ENCODE measurements at places on chromosomes 16 and 17.

DNA sequence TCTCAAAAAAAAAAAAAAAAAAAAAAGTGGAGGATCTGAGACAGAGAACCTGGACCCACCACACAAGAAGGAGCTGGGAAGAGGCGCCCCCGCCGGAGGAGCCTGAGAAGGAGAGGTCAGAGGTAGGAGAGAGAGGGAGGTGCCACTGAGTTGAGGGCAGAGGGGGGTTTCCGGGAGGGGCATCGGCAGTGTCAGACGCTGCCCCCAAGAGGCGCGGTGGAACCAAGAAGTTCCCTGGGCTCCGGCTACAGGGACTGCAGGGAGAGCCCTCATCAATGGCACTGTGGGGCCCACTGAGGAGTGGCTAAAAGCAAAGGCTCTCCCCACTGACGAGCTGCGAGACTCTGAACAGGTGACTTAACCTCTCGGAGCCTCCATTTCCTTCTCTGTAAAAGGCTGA lies 4.2 kb downstream of the CCDC42 start:
- peak; percentile 14 for DNase-seq

GRCh38 chr17:41769346-41769862 lies 17.1 kb downstream of the JUP start:
- no peak for DNase-seq

DNA sequence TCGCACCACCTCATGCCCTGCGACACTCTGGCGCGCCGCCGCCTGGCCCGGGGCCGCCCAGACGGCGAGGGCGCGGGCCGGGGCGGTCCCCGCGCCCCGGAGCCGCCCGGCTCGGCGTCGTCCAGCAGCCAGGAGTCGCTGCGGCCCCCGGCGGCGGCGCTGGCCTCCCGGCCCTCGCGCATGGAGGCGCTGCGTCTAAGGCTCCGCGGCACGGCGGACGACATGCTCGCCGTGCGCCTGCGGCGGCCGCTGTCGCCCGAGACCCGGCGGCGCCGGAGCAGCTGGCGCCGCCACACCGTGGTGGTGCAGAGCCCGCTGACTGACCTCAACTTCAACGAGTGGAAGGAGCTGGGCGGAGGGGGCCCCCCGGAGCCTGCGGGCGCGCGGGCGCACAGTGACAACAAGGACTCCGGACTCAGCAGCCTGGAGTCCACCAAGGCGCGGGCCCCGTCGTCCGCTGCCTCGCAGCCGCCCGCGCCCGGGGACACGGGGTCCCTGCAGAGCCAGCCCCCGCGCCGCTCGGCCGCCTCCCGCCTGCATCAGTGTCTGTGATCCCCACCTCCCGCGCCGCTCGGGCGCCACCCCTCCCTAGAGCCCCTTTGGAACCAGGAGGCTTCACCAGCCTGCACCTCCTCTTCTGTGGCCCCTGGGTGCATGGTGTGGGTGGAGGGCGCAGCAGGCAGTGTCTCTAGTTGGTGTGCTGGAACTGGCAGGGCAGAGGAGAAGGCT lies 82.3 kb downstream of the ARHGAP23 start:
- DNase-seq = no peak

DNA sequence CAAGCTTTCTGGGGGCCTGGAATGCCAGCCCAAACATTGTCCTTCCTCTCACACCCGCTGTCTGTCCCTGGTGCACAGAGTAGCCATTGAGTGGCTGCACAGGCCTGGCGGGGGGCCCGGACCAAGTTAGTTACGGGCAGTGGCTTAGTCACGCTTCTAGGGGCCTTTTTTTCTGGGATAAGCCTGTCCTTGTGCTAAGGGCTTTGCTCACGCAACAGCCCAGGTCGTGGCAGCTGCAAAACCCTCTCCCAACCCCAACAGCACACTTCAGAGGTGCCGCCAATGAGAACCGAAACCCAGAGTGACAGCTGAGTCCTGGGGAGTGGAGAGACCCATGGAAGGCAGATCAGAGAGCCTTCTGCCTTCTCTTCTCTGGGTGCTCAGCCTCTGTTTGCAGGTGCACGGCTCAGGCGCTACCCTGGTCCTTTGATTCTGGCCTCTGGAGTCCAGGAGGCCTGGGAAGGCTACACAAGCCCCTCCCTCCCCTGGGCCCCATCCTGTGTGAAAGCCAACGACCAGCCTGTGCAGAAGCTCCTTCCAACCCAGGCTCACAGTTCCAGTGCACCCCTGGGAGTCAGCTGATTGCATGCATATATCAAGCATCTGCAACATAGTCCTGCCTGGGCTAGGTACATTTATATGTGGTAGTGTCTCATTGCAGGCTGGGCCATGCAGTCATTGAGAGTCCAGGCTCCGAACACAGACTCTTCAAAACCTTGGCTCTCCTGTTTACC lies 9.1 kb downstream of the WSCD1 start:
- no peak for DNase-seq

GRCh38 chr17:50866950-50867362 lies 802 bp upstream of the TOB1 start:
- DNase-seq = peak; percentile 72

DNA sequence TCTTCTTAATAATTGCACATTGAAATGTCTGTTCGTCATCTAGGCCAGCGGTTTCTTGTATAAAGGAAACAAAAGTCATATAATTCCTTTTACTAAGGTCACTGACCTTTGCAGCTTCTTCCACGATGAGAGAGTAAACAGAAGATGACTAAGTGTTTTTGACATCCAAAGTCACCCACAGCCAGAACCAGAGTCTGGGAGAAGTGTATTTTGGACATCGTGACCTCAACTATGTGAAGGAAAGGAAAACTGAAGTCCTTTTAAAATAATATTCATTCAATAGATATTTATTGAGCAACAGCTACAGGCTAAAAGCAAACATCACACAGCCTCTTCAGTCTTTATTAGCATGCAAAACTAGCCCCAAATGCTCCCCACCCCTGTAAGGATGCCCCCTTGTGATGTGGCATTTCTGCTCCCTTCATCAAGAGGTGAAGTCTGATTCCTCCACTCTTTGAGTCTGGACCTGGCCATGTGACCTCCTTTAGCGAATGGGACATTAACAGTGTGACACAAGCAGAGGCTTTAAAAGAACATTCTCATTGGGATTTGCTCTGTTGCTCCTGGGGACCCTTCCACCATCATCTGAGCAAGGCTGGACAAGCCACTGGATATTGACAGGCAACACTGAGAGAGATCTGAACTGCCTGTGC lies 8.1 kb upstream of the PMP22 start:
- no peak for DNase-seq

GRCh38 chr17:31686495-31686894 lies 172.5 kb downstream of the COPRS start:
- no peak for DNase-seq

DNA sequence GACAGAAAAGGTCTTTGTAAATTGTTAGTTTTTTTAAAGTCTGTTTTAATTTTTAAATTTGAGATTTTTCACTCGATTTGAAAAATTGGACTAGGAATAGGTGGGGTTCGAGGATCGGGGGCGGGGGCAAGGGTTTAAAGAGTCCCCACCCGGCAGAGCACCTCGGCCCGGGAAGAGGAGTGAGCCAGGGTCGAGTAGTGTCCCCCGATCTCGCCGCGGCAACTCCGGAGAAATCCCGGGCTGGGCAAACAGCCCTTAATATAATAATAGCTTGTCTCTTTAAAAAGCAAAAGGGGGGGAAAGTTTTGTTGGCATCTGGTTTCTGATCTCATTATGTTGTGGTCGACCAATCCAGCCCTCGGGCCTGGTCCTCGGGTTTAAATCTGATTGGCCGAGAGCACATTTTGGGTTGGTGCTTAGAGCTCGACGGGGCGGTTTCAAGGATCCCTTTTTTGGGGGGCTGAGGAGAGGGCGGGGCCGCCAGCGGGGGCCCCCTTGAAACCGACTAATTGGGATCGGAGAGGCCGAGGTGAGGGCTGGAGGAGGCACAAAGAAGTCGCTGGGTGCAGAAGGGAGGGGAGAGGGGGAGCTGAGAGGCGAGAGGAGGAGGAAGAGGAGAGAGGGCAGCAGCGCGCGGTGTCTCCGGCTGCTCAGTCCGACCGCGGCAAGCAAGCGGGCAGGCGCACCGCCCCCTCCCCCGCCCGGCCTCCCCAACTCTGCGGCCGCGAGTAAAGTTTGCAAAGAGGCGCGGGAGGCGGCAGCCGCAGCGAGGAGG lies at the start of gene FZD2:
TSS of gene FZD2 (plus strand) at position 653 of the 775 bp plus-strand sequence. CDS start 205 bp downstream, outside the sequence.
- peak; percentile 11 for DNase-seq

- no peak for DNase-seq
Observed at GRCh38 chr16:55437625-55438024, 41.4 kb upstream of the MMP2 start.

GRCh38 chr17:33322063-33322462 lies 29.0 kb upstream of the ASIC2 start:
- no peak for DNase-seq

DNA sequence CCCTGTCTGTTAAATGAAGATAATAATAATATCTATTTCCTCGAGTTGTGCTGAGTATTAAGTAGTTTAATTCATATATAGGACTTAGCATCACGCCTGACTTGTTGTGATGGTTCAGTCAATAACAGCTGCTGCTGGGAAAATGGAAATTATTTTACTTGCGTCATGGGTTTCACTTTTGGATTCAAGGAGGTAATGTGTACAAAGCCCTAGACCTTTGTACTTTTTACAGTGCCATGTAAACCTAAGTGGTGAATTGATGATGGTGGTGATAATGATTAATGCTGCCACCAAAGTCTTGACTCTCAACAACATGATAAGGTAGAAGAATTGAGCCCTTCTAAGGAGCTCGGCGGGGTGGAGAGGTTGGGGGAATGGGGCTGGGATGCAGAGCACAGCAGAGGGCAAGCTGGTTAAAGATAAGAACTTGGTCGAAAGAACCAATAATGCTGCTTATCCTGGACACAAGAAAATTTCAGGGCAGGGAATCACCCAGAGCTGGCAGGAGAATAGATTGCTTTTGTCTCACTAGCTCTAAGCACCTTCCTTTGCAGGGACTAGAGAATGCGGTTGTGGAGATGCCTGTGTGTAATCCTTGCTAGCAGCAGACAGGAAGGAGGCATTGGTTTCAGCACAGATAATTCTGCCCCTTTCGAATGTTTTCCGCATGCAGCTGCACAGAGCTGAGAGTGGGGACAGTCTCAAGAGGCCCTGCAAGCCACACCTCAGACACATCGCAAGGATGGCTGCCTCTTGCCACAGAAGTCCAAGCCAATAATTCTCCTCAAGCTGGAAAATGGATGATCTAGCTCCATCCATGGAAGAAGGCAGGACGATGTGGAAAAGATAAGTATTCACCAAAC lies 187.1 kb downstream of the TMEM114 start:
- no peak for DNase-seq

GRCh38 chr16:30368122-30368791 lies 2.0 kb downstream of the TBC1D10B start:
- no peak for DNase-seq

DNA sequence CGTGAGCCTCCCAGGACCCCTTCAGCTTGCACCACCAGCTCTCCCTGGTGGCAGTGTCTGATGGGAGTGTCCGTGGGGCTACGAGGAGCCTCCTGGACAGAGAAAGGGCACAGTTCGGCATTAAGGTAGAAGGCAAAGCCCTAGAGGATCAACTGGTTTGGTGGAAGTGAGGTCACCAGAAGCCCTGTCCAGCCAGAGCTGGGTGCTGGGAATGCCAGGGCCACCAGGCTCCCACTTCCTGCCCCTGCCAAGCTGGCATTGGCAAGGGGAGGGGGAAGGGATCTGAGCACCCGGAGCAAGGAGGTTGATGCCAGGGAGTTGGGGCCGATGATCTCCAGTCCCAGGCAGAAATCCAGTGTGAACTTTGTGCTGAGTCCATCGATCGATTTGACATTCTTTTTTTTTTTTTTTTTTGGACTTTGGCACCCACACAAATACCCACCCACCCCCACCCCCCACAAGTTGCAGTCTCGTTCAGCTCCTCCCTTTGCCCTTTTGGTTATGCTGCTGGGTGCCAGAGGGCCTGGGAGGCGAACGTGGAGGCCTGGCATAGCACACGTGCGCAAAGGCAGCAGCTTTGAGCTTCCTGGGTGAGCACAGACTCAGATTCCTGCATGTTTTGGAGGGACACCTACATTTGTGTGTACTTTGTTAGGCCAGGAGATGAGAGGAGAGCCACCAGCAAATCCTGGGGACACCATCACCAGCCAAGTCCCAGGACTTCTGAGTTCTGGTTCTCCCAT lies 2.1 kb downstream of the NHERF1 start:
- DNase-seq = no peak

GRCh38 chr17:71757156-71757555 lies 363.7 kb upstream of the SOX9 start:
- DNase-seq = no peak

DNA sequence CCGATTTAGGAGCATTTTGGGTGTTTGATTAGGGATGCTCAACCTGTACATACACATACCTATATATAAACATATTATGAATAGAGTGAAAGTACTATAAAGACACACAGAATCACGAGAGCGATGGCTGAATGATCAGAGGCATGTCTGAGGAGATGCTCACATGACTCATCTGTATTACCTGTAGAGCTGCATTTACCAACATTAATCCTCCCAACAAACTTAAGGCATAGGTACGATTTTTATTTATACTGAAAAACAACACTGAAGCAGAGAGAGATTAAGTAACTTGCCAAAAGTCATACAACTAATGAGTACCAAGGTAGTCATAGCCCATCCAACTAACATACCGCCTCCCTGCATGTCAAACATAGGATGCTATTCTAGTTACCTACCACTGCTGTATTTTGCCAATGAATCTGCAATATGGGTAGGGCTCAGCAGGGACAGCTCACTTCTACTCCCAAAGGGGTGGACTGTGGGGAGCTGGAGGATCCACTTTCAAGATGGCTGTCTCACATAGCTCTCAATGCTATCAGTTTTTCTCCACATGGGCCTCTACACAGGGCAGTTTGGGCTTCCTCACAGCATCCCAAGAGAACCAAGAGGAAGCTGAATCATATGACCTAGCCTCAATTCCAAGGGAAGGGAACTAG lies 7.3 kb downstream of the CYB5D1 start:
- DNase-seq = no peak

GRCh38 chr17:57650548-57650947 lies 94.6 kb downstream of the CCDC182 start:
- DNase-seq = no peak

GRCh38 chr16:84585886-84586285 lies 32.0 kb downstream of the COTL1 start:
- DNase-seq = no peak

GRCh38 chr16:88763502-88764053 lies 21.4 kb downstream of the PIEZO1 start:
- no peak for DNase-seq

- no peak for DNase-seq
Observed at GRCh38 chr16:69859105-69859989, 91.8 kb upstream of the CLEC18A start.

GRCh38 chr16:66026211-66026610 lies 340.3 kb upstream of the CDH5 start:
- no peak for DNase-seq

- no peak for DNase-seq
Observed at GRCh38 chr17:28396635-28397239, 9.3 kb downstream of the SLC46A1 start.

- DNase-seq = no peak
Observed at GRCh38 chr16:22983614-22984013, 165.6 kb downstream of the USP31 start.

- DNase-seq = no peak
Observed at GRCh38 chr16:23286131-23286532, 16.0 kb upstream of the SCNN1B start.

DNA sequence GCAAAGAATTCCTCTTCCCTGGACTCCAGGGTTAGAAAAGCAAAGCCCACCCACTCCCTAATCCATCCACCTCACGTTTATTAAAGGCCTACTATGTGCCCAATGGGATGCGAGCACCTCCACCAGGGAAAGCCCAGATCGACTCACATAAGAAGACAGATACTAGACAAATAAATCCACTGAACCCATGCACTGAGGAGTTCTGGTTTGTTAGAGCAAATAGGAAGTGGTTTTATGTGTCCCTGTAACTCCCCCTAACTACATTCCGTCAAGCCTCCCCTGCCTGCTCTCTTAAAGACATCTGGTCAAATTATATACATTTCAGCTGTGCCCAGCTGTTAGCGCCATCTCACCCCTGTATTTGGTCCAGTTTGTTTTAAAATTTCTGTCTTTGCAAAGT lies 218.5 kb upstream of the RPL38 start:
- no peak for DNase-seq
